Upper lobe of left lung (tissue), 6 donors: ENCODE measurements at places on chromosomes 16 and 17. TPM values are rescaled to one million over a fixed set of nuclear protein-coding genes. Genes with fewer than 3 reads are reported as not detected.

DNA sequence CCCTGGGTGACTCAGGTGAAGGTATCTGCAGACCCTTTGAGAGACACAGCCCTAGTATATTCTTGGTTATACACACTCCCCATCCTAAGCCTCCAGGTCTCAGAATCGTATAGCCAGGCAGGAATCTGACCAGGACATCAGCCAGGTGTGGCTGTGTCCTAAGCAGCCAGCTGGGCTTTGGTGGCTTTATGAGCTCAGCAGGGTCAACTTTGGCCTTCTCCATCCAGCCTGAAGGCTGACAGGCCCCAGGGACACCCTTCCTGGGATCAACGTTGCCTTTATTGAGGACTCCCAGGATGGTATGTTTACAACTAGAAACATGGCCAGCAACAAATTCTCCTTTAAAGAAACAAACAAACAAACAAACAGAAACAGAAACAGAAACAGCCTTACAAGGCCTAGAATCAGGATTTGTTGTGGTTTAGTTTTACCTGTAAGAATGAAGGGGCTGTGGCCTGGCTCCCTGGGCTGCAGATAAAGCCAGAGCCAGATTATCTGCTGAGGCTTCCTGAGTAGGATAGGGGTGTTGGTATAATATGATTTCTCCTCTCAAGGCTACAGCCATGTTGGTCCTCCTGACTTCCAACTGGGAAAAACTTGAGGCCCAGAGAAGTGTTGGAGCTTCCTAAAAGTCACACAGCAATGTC, 8.5 kb downstream of the KIF19 start:
- H3K27me3 ChIP-seq: no peaks in the 10 kb centered on the region
- no peak overlapping the region for H3K4me3 ChIP-seq
- no peaks in the 10 kb centered on the region for H3K4me1 ChIP-seq

DNA sequence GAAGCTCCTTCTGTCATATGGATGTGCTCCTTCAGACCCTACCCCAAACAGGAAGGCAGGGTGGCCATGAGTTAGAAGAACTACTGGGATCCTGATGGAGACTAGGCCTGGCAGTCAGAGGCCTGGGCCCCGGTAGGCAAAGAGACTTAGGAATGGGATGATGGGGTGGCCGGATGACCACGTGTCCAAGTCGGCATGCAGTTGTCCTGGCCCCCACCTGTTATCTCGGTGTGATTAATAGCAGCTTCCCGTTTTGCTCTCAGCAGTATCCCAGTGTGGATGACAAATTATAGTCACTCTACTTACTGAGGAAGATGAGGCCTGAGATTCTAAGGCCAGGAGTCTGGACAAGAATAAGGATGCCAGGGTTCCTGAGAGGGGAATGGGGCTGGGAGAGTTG, 1.5 kb downstream of the TNFSF12 start:
- no peak for DNase-seq
- H3K27me3 ChIP-seq: no peaks in the 10 kb centered on the region
- H3K4me1 ChIP-seq: peaks cover 34% of the 10 kb centered on the region
- H3K36me3 ChIP-seq: no peaks in the 10 kb centered on the region

DNA sequence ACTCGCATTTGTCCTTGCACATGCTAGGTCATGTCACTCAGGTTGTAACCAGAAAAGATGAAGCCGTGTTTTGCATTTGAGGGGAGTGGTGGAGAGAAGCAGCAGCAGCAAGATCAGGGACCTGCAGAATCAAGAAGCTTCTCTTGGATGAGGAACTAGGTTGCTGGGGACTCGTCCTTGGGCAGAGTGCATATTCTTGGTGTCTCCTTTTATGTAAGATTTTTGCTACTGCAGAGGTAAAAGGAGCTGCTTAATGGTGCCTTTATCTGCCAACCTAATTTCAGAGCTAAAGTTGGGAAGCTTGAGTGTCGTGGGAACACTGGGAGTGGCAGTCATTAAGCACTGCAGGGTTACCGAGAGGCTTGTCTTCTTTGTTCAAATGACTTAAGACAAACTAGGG, 236.5 kb downstream of the MAP2K4 start:
- H3K27me3 ChIP-seq: no peaks in the 10 kb centered on the region
- H3K36me3 ChIP-seq: no peaks in the 10 kb centered on the region
- no peak overlapping the region for H3K27ac ChIP-seq
- no peak overlapping the region for H3K4me3 ChIP-seq
- H3K4me1 ChIP-seq: no peaks in the 10 kb centered on the region

DNA sequence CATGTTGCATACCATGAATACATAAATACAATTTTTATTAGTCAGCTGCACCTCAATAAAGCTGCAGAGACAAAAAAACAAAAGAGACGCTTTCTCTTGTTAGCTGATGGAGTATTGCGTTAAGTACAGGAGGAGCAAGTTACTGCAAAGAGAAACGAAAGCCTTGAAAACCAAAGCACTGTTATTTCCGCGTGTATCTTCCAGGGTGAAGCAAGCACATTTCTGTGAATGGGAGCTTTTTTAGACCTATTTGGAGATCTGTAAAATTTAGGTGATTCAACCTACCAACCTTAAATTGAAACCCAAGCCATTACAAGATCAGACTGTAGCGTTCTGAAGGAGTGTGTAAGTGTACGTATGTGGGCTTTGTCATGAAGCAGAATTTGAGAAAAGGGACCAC, 390.4 kb downstream of the SOX9 start:
- no peak for DNase-seq
- no peaks in the 10 kb centered on the region for H3K27me3 ChIP-seq
- H3K27ac ChIP-seq: no peak overlapping the region
- peaks cover 9% of the 10 kb centered on the region for H3K4me1 ChIP-seq

DNA sequence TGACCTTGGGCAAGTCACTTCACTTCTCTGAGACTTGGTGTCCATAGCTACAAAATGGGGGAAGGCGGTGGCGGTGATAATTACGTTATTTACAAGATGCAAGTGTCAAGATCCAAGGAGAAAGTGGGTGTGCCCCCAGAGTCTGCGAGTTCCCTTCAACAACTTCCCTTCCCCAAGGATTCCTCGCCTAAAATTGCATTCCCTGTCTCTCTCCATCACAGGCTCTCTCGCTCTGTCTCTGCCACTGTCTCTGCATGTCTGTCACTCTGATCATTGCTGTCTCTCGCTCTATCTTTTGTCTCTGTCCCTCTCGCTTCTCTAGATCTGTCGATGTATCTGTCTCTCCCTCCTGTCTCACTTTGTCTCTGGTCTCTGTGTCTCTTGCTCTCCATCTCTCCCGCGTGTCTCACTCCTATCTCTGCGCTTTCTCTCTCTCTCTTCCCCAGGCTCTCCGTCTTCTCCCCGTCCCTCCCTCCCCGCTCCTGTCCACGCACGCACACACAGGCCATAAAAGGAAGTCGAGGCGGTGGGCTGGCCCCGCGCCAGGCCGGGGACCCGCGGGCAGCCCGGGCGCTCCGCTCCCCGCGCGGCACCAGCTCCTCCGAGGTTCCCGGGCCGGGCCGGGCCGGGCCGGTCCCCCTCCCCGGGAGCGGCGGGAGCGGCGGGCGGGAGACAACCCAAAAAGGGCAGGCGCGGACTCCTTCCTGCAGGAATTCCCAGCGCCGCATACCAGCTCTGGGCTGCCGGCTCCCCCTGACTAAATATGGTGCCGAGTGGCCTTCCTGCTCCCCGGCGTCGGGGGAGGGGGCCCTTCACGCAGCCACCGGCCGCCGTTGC, 1.1 kb upstream of the MYH11 start:
- H3K27ac ChIP-seq: peak overlapping the region; percentile 67
- no peak for DNase-seq
- no peaks in the 10 kb centered on the region for H3K36me3 ChIP-seq
- H3K27me3 ChIP-seq: no peaks in the 10 kb centered on the region

DNA sequence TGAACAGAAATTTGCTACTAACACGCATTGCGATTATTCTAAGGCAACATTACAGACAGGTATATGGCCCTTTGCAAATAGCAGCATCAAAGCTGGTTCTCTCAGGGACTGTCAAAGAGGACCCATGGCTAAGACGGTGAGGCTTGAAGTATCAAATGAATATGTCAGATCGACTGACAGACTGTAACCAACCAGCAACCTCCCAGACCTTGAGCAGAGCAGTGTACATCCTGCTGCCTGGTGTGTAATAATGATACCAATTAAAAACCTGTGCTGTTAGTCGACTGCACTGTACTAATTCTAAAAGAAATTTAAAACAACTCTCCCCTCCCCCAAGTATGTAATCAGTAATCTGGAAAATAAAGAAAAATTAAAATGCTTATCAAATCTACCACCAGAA, 35.9 kb upstream of the GHDC start:
- no peak for DNase-seq
- H3K4me1 ChIP-seq: peaks cover 10% of the 10 kb centered on the region
- H3K27me3 ChIP-seq: no peaks in the 10 kb centered on the region
- no peak overlapping the region for H3K4me3 ChIP-seq
- H3K27ac ChIP-seq: no peak overlapping the region
- no peaks in the 10 kb centered on the region for H3K36me3 ChIP-seq

- no peak for DNase-seq
- H3K27ac ChIP-seq: no peak overlapping the region
- peaks cover 15% of the 10 kb centered on the region for H3K4me1 ChIP-seq
- H3K36me3 ChIP-seq: no peaks in the 10 kb centered on the region
- peaks cover 5% of the 10 kb centered on the region for H3K27me3 ChIP-seq
Observed at GRCh38 chr17:58281511-58282011, 826 bp upstream of the MPO start.

SDR42E2 gene
- total RNA-seq: not detected

PSKH1 gene
- 36.5 TPM for total RNA-seq

TP53TG3F gene
- total RNA-seq: not detected

RRAD gene
- 49.7 TPM for total RNA-seq
